Right lung (tissue), 10 donors: ENCODE measurements at places on chromosomes 2 and 18. TPM values are rescaled to one million over a fixed set of nuclear protein-coding genes. Genes with fewer than 3 reads are reported as not detected.

DNA sequence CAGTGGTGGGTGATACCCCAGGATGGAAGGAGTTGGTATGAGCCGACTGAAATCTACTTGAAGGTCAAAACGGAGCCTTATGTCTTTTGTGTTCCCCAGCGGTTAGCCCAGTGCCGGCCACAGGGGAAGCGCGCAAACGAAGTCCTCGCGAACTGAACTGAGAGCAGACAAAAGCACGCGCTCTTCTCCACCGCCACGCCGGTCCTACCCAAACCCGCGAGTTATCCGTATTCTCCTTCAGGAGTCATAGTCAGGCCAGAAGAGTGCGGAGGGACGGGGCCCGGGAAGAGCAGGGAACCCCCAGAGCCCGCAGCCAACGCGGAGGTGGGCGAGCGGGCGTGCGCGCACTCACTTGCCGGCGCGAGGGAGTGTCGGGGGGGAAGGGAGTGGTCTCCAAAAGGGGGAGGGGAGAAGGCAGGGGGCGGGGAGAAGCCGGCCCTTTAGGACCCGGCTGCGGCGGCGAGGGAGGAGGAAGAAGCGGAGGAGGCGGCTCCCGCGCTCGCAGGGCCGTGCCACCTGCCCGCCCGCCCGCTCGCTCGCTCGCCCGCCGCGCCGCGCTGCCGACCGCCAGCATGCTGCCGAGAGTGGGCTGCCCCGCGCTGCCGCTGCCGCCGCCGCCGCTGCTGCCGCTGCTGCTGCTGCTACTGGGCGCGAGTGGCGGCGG is at the start of gene IGFBP2:
Gene IGFBP2, plus strand, starts transcription at position 469 of the 664 bp plus-strand sequence. Its CDS starts 104 bp downstream, at position 573.
- no peak for DNase-seq

- DNase-seq = no peak
Measured at GRCh38 chr2:85390941-85391669, 19.1 kb downstream of the CAPG start.

GRCh38 chr2:45261746-45262145 is 252.5 kb upstream of the SIX2 start:
- DNase-seq = no peak

The CYS1 gene
- polyA plus RNA-seq = 14.4 TPM

DNA sequence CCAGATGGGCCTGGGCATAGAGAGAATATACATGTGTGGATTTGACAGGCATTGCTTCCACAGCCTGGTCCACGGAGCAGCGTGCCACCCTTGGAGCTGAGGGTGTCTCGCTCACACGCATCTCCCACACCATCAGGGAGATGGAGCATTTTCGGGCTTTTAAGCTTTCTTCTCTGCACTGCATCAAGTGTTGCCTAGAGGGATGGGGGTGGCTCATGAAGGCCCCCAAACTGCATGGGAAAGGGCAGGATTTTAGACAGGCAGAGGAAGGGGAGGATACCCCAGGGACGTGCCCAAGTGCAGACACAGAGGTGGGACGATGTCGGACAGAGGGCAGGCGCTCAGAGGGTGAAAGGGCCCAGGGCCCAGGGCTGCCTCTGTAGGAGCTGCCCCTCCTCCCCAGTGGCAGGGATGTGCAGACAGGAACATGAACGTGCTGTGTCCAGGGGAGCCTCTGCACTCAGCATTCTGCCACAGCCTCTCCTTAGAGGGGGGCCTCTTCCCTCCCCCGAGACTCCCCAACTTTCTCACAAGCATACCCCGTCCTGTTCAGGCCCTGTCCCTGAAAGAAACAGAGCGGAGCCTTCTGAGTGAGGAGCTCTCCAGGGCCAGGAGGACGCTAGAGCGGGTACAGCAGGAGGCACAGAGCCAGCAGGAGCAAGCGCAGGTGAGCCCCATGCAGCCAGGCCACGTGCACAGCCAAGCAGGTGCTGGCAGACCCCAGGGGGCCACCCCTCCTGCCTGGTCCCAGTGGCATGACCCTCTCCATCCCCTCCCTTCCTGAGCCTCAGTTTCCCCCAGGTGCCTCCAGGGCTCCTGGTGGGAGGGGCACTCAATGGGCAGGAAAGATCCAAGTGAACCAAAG is 42.9 kb upstream of the SNED1 start:
- DNase-seq = no peak

DNA sequence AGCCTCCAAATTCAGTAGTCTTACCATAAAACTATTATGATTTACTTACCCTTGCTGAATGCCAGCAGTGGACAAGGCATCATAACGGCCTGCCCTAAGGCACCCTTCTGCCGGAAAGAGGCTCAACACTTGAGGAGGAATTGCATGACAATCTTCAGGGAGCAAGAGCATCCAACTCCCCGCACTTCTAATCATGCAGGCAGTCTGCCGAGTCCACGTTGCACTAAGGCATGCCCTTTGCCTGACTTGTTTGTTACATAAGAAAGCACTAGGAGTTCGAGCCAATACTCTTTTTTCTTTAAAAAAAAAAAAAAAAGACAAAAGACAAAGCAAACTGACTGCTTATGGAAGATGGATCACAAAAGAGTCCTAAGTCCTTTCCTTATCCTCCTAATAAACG is 17.9 kb upstream of the SPTBN1 start:
- no peak for DNase-seq

DNA sequence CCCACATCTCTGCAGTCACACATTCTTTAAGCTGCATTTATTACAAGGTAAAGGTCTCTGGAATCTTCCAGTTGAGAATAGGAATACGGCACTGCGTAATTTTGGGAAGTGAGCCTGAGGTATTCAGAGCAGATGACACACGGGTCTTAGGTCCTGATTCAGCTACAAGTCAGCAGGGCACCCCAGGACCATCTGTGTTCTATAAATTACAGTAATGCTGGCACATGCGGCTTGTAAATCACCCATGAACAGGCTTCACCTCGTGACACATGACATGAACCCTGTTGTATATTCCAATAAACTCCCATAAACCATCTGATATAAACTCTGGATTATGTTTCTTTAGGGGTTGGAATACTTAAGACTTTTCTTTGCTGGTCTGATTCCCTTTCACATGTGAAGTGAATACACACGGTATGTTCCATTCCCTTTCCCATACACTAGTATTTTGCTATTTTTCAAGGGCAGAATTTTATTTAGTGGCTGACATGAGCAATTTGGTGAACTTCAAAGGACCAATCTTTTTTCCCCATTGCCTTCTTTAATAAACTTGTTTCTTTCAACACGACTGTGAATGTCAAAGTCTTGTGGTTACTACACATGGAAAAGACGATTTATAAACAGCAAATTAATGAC is 298.6 kb downstream of the MEIS1 start:
- DNase-seq = no peak
